Dermis lymphatic vessel endothelial cell (primary cell): ENCODE measurements at places on chromosomes 3 and 15. TPM values are rescaled to one million over a fixed set of nuclear protein-coding genes. Genes with fewer than 3 reads are reported as not detected.

The HYPK gene
- 4.9 and 5.4 TPM in 2 replicates for total RNA-seq

The IGF1R gene
- 23.3 and 27.6 TPM in 2 replicates for total RNA-seq

The HTR3E gene
- total RNA-seq: not detected in 2 replicates

The HEG1 gene
- total RNA-seq: 18.0 and 20.5 TPM in 2 replicates

The KY gene
- not detected in 2 replicates for total RNA-seq

The ZNF717 gene
- 6.8 and 10.5 TPM in 2 replicates for total RNA-seq

The VGLL3 gene
- 0.17 and 1.2 TPM in 2 replicates for total RNA-seq

The VEPH1 gene
- total RNA-seq: 0.86 and 2.8 TPM in 2 replicates

The TM6SF1 gene
- 19.7 and 30.3 TPM in 2 replicates for total RNA-seq

The C3orf49 gene
- total RNA-seq: not detected in 2 replicates

The SPSB4 gene
- under 0.01 TPM in 2 replicates for total RNA-seq

The ARGFX gene
- not detected in 2 replicates for total RNA-seq

The CP gene
- under 0.01 and 0.54 TPM in 2 replicates for total RNA-seq

The CYB561D2 gene
- total RNA-seq: 13.6 and 17.6 TPM in 2 replicates

The IMPG2 gene
- 0.65 and 0.69 TPM in 2 replicates for total RNA-seq

The CA12 gene
- 0.60 and 0.98 TPM in 2 replicates for total RNA-seq

The ARPP21 gene
- not detected in 2 replicates for total RNA-seq

The CAV3 gene
- total RNA-seq: not detected in 2 replicates

The SLC12A8 gene
- 0.11 and 0.17 TPM in 2 replicates for total RNA-seq

The SLCO2A1 gene
- total RNA-seq: 6.7 and 9.0 TPM in 2 replicates

The SMCO1 gene
- not detected in 2 replicates for total RNA-seq

The ANKRD63 gene
- not detected in 2 replicates for total RNA-seq
